ENCODE measurements at places on chromosomes 3 and 15.

DNA sequence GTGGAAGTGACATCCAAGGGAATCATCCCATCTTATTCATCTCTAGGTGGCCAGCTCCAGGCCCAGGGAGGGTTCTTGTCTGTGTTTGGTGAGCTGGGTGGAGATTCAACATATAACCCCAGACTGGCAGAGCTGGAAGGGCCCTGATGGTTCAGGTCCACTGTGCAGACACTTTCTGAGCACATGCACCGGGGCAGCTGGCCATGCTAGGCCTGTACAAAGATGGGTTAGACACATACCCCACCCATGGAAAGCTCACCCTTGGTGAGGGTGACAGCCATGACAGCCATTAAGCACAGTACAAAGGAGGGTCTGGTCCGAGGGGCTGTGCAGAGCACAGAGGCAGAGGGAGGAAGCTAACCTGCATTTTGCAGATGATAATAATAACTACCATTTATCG lies 100.4 kb downstream of the CORO2B start:
- DNase-seq: no peak

GRCh38 chr3:164365242-164365641 lies 713.1 kb downstream of the SI start:
- DNase-seq: no peak

GRCh38 chr15:94535298-94536048 lies 304.1 kb downstream of the MCTP2 start:
- no peak for DNase-seq

- DNase-seq: no peak
Observed at GRCh38 chr3:106191211-106191610, 322.4 kb upstream of the CBLB start.

- no peak for DNase-seq
Observed at GRCh38 chr3:9762871-9763270, 6.9 kb downstream of the CAMK1 start.

- no peak for DNase-seq
Observed at GRCh38 chr3:127948211-127948610, 33.2 kb downstream of the KBTBD12 start.

DNA sequence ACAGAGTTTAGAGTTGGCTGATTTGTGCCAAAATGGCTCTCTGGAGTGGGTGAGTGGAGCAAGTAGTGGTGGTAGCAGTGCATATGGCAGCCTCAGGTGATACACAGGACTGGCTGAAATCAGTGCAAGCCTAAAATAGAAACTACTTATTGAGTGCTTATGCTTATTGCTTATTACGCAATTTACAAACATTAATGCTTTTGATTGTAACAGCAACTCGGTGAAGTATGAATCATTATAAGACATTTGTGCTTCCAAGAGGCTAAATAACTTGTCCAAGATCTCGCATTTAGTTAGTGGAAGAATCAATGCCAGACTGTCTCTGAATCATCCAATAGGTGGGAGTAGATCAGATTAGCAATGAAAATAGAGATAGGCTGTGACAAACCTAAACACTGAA lies 353.8 kb downstream of the NAALADL2 start:
- DNase-seq: no peak

DNA sequence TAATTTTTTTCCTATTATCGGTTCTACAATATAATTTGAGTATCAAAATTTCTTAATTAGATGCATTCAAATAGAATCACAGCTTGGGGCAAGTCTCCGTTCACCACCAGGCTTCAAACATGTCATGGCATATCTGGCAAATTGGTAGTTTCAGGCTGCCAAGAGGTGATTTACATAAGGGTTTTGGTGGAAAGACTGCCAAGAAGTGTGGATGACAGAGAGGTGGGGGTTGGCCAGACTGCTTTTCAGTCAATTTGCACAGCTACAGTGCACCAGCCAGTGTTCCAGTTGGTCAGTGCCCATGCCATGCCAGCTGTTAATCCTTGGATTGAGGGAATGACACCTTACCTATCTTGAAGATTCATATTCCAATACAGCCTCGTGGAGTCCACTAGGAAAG lies 8.4 kb upstream of the GSK3B start:
- no peak for DNase-seq

DNA sequence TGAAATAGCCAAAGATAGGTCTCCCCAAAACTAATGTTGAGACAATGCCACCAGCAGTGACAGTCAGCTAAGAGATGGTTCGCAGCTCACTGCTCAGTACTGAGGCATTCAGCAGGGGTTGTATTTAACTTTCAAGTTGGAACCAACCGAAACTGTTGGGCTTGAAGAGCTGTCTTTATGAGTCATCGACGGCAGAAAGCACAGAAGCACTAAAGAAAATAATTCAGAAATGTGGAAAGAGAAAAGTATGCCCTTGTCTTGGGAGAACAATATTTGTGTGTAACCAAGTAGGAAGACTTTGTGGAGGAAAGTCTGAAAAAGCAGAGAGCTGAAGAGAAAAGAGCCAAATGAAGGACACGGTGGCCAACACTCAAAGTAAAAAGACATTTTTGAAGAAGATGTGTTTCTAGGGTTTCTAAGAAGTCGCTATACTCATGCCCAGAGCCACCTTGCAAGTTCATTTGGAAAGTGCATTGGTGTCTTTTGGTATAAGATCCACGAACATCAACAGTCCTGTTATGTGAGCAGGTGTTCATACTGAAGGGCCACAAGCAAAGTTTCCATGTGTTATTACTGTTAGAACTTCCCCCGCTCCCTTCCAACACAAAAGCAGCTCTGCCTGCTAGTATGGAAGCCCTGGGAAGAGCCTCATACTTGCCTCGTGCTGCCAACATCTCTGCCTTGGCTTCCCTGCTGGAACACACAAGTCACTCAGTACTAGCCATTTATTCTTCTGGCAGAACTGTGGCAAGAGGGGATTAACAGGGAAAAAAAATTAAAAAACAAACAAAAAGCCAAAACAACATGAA lies 4.1 kb upstream of the RARB start:
- DNase-seq: no peak

- peak; percentile 78 for DNase-seq
Observed at GRCh38 chr3:159252772-159253384, 451.0 kb downstream of the MFSD1 start.

- peak; percentile 48 for DNase-seq
Observed at GRCh38 chr3:61250784-61251173, 473 bp downstream of the FHIT start.

- no peak for DNase-seq
Observed at GRCh38 chr15:48560321-48561051, 85.0 kb downstream of the FBN1 start.

- DNase-seq: no peak
Observed at GRCh38 chr15:52385670-52386069, 90.1 kb upstream of the MYO5C start.

- peak; percentile 16 for DNase-seq
Observed at GRCh38 chr3:128226795-128227395, 73.6 kb downstream of the EEFSEC start.

DNA sequence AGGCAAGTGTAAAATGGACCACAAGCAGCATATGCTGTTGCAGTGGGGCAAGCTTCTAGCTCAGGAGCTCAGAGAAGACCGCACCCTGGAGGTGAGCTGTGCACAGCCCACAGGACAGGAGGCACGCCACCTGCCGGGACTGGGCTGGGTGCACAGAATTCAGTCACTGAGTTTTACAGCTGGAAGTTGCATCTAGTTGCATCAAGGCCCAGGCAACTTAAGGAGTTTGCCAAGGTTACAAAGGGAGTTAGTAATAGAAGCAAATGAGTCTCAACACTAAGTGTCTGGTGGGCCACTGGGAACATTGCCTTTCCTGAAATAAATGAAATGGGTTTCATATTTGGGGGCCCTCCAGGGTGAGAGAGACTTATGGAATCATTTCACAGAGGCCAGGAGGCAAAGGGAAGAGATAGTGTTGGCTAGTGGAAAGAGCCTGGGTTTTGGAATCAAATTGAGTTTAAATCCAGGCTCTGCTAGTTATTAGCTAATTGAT lies 36.0 kb upstream of the TIMP4 start:
- no peak for DNase-seq

GRCh38 chr3:125152951-125153350 lies 59.6 kb downstream of the SLC12A8 start:
- DNase-seq: no peak

GRCh38 chr3:62252438-62253157 lies 120.8 kb downstream of the FEZF2 start:
- no peak for DNase-seq
